ENCODE measurements at places on chromosomes 6 and 20. TPM values are rescaled to one million over a fixed set of nuclear protein-coding genes. Genes with fewer than 3 reads are reported as not detected.

ZBP1 gene
- total RNA-seq = not detected

GRCh38 chr6:153602401-153602800 is 436.6 kb upstream of the OPRM1 start:
- DNase-seq = no peak
- no peaks in the 10 kb centered on the region for H3K4me1 ChIP-seq
- no peaks in the 10 kb centered on the region for H3K36me3 ChIP-seq
- no peaks in the 10 kb centered on the region for H3K27me3 ChIP-seq

DNA sequence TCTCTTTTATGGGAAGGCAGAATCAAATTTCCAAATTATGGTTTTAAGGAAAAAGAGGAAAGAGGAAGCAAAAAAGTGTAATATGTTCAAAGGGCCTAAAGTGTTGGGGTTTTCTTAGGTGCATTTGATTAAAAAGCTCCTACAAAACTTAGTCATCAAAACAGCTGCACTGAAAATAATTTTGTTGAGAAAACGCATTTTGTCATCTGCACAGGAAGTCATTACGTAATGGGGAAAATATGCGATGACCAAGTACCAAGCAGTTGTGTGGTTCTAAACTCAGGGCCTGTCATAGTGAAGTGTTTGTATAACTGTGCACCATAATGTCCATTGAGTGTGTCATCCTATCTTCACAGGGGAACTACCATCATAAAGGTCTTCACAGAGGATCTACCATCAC is 15.6 kb downstream of the HAO1 start:
- H3K4me1 ChIP-seq = no peaks in the 10 kb centered on the region
- H3K27ac ChIP-seq = no peak overlapping the region
- H3K4me3 ChIP-seq = no peak overlapping the region
- no peaks in the 10 kb centered on the region for H3K36me3 ChIP-seq
- DNase-seq = no peak

DNA sequence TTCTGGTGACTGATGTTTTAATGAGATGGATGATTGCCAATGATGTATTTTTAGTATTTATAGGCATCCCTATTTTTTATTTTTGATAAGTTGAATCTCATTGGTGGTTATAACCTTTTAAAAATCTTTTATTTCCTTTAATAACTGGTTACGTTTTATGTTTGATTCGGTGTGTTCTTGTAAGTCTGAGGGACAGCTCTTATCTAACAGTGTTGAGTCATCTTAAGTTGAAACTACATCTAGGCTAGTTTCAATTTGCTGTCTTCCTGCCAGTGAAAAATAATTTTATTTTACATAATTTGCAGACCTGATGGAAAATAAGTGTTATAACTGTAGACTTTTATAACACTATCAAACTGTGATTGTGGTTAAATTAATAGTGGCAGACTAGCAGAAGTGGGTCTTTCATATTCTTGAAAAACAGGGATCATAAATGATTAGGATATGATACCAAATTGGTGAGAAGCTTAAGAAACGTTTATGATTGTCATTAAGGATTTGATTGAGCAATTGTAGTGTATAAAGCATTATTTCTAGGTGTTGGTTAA is 4.6 kb downstream of the AFDN start:
- no peaks in the 10 kb centered on the region for H3K36me3 ChIP-seq
- H3K4me3 ChIP-seq = no peak overlapping the region
- H3K27me3 ChIP-seq = no peaks in the 10 kb centered on the region
- no peaks in the 10 kb centered on the region for H3K4me1 ChIP-seq
- H3K27ac ChIP-seq = no peak overlapping the region
- no peak for DNase-seq

- H3K4me3 ChIP-seq = no peak overlapping the region
- H3K4me1 ChIP-seq = no peaks in the 10 kb centered on the region
- H3K27ac ChIP-seq = no peak overlapping the region
- no peak for DNase-seq
- H3K36me3 ChIP-seq = no peaks in the 10 kb centered on the region
Observed at GRCh38 chr6:167426651-167427050, 101.8 kb downstream of the TTLL2 start.

BNIP5 gene
- total RNA-seq = under 0.01 TPM

- H3K4me1 ChIP-seq = no peaks in the 10 kb centered on the region
- no peak for DNase-seq
- no peaks in the 10 kb centered on the region for H3K27me3 ChIP-seq
Observed at GRCh38 chr6:32713241-32713640, 27.9 kb upstream of the HLA-DQA2 start.

DNA sequence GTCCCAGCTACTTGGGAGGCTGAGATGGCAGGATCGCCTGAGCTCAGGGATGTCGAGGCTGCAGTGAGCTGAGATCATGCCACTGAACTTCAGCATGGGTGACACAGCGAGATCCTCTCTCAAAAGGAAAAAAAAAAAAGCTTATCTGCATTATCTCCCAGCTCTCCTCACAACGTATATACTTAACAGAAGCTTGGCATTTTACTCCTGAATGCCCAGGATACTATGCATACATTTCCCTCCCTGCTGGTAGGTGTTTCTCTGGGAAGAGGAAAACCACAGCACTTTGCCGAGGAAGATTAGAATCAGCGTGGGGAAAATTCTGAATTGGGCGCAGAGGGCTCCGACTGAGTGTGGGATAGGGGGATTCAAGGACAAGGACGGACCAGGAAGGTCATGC is 800.6 kb downstream of the DHX35 start:
- H3K4me3 ChIP-seq = no peak overlapping the region
- no peaks in the 10 kb centered on the region for H3K27me3 ChIP-seq
- H3K4me1 ChIP-seq = no peaks in the 10 kb centered on the region
- DNase-seq = no peak
- H3K27ac ChIP-seq = no peak overlapping the region

MUCL3 gene
- not detected for total RNA-seq
